ENCODE measurements at places on chromosomes 3 and 15.

GRCh38 chr3:179068779-179069530 is 2.7 kb downstream of the ZMAT3 start:
- DNase-seq, result peak; percentile 39

GRCh38 chr15:72706266-72706665 is 20.3 kb downstream of the BBS4 start:
- no peak for DNase-seq

GRCh38 chr15:75153087-75153486 is 48.6 kb upstream of the C15orf39 start:
- no peak for DNase-seq

DNA sequence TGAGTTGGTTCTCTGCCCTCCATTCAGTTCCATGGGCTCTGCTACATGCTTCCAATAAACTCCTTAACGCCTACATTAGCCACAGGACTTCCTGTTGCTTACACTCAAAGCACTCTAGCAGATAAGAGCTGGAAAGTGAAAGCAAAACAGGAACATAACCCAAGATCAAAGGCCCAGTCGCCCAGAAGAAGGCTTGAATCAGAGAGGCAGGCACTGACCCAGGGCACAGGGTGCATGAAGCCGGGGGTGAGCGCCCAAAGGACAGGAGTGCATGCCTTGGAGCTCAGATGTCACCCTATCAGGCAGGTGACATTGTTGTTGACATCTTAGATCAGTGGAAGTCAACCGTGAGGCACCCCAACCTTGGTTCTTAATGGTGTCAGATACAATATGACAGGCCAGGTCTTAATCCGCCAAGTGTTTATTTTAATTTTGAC is 235.1 kb downstream of the UACA start:
- no peak for DNase-seq

GRCh38 chr15:69480932-69481331 is 28.3 kb downstream of the RPLP1 start:
- DNase-seq, result no peak

GRCh38 chr3:113222451-113223086 is 11.2 kb downstream of the BOC start:
- peak; percentile 70 for DNase-seq

DNA sequence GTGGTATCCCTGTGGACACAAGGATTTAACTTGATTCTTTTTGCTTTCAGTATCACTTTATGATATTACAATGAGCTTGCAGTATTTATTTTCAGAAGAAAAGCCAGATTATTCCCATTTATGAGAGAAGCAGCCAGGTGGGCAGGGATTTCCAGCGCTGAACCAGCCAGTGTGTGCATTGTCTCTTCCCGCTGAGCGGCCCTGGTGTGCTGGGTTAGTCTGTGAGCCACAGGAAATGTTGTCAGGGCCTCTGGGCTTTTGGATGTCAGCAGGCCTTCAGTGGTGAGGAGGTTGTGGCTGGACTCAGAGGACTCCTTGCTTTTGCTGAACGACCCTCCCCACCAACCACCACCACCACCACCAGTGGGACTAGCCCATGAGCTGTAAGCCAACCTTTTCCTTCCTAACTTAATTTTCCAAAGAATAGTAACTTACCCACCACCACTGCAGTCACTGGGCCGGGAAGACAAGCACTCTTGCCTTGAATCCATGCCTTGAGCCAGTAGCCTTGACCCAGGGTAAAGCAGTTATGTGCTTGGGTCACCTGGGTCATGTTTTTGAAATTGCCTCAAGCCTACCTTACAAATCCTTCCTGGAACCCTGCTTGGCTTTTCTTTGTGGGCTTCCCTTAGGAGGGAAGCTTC is 33.1 kb downstream of the FLNB start:
- no peak for DNase-seq

DNA sequence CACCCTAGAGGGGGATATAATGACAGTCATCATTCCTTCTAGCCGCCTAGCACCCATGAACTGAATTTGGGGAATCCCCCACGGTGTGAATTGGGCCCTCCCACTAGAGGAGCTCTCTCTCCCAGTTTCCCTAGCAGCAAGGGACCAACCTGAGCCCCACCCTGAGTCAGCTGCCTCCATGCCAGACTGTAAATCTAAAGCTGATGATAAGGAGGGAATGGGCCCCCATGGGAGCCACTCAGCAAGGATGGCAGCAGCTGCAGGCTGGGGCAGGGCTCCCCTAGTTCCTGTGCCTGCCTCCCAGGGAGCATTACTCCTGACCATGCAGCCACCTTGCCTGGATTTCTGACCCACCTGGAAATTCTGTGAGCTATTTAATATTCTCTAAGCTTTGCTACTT is 57.0 kb upstream of the PXYLP1 start:
- no peak for DNase-seq

GRCh38 chr15:58360421-58361090 is 71.2 kb upstream of the LIPC start:
- no peak for DNase-seq

- DNase-seq, result no peak
Observed at GRCh38 chr3:22111226-22111625, 360.2 kb upstream of the ZNF385D start.

DNA sequence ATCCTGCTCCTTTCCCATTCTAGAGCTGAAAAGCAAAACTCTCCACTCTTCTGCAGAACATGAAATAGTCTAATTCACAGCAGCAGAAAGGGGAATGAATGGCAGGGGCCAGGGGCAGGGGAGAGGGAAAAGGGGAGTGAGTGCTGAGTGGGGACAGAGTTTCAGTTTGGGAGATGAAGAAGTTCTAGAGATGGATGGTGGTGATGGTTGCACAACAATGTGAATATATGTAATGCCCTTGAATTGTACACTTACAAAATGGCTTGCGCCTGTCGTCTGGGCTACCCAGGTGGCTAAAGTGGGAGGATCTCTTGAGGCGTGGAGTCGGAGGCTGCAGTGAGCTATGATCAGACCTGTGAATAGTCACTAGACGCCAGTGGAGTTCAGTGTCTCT is 78.5 kb upstream of the MEF2A start:
- DNase-seq, result no peak

GRCh38 chr3:64918989-64919388 is 231.2 kb upstream of the ADAMTS9 start:
- DNase-seq, result no peak

GRCh38 chr15:60839510-60840211 is 360.7 kb upstream of the ICE2 start:
- no peak for DNase-seq

DNA sequence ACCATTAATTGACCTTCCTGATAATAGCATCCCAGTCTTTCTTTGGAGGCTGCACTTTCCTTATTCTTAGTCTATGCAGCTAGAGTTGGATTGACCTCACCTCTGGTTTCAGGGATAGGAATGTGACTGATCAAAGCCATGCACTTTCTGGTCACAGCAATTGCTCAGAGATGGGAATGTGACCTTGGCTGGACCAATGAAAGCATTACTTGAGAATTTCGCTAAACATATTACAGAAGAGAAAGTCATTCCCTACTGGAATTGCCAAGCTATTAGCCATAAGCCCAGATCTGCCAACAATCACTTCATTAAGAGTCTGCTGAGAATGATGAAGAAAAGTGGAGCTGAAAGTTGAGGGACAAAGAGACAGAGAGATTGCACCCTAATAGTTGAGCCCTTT is 32.7 kb downstream of the RTP1 start:
- no peak for DNase-seq

DNA sequence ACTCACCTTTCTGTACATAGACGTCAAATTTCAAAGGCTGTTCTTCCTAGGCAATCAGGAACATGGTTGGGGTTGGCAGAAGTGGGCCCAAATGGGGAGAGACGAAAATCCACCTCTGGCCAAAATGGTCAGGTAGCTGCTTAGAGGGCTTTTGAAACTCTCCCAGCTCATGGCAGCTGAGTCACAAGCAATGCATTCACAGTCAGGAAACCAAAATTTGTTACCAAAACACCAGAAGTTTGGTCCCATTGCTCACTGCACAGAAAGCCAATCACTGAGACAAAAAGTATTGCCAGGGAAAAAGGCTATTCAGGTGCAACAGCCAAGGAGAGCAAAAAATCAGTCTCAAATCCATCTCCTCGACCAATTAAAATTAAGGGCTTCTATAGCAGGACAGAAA is 539.6 kb upstream of the CCDC54 start:
- no peak for DNase-seq

Measured in COR-L47 (cell line).